ENCODE measurements at places on chromosomes 16 and 17.

- DNase-seq, result no peak
These were observed 36.4 kb upstream of the HSBP1 start for GRCh38 chr16:83771306-83771942.

DNA sequence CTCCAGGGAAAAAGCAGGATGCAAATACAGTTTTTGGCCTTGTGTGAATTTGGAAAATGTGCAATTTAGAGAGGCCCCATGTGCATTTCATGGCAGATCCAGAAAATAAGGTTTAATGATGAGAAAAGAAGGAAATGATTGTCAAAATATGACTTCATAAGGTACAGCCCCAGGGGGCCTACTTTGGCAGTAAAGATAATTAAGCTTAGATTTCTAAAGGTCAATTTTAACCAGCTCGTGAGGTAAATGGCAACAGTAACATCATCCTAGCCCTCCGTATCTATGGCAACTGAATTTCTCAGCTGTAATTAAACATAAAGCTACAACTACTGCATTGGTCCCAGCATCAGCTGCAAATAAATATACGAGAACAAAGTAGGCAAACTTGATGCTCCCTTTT is 30.0 kb upstream of the PRSS54 start:
- no peak for DNase-seq

- DNase-seq, result no peak
These were observed 8.2 kb upstream of the FOXN1 start for GRCh38 chr17:28497931-28498330.

GRCh38 chr17:5911919-5912318 is 158.3 kb upstream of the WSCD1 start:
- DNase-seq, result no peak

DNA sequence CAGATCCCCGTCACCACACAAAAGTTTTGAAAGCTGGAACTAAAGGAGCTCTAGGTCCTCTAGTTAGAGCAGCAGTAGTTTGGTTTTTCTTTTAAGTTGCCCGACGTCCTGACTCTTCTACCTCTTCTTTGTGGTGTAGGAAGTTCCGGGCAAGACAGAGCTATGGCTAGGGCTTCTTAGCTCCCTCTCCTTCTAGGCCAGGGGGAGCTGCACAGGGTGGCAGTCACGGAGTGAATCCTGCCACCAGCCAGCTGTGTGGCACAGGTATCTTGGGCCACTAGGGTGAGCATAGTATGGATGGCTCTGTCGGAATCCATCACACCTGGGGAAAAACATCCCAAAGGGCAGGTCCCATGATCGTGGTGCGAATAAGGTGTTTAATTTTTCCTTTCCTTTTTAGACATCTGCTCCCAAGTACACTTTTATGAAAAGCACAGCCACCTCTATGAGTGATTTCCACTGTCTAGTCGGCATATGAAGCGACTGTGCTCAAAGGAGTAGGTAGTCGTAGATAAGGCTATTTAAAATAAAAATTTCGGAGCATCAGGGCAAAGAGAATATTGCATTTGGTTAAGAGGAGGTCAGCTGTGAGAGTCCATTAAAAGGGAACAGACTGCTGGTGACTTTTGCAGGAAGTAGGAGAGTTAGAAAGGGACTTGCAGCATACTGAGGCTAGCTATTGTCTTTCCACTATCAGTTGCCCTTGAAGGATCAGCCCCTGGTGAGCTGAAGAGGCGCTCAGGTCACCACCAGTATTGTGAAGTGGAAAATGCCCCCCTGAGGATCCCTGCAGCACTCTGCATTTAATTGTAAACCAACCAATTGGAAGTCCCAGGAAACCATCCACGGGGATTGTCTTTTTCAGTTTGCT is 2.1 kb downstream of the PRKCA start:
- no peak for DNase-seq

DNA sequence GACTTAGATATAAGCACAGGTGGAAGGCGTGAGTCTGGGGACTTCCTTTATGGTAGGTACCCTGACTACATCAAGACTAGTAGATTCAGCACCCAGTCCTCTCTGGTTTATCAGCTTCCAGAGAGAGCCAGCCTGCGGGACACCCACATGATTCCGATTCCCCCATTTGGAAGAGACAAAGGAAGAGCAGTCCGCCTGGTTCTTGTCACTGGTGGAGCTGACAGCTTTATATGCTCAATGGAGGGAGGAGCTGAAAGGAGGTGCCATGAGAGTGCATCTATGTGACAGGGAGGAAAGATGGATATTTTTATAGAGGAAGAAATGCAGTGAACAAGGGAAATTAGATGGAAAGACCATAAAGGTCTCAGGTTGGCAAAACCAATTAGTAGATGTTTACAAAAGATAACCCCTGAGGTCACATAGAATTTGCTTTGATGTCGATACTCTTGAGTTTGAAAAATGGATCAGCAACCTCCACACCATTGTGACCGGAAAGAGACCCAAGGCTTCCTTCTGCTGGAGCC is 437.7 kb downstream of the PMP22 start:
- no peak for DNase-seq

- no peak for DNase-seq
These were observed 13.0 kb upstream of the NFATC3 start for GRCh38 chr16:68072038-68072695.

DNA sequence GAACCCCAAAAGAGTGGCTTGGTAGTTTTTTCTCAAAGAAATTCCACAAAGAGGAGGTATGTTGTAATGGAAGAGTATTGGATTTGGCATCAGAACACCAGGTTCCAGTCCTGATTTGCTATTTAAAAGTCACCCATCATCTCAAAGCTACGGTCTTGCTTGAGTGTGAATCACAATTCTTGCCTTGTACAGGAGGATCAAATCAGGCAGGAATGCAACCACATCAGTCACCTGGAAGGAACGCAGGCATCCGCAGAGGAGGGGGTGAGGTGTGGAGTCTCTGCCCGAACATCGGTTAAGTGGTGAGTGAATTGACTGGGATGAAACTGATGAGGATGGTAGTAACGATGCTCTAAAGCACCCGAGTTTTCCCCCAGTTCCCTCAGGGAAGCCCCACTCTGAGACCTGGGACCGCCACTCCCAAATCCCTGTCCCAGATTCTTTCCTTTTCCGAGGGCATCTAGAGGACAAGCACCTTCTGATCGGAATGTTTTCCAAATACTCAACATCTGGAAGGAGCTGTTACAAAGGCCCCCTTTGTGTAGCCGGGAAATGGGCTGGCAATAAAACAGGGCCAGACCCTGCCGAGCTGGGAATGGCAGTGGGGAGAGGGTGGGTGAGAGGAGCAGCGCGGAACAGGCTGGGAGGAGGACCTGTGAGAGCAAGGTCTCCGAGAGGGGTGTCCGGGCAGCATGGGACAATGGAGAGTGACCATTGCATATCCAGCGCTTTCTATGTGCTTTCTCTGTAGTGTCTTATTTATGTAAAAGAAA is 469.6 kb downstream of the SLC39A11 start:
- no peak for DNase-seq

DNA sequence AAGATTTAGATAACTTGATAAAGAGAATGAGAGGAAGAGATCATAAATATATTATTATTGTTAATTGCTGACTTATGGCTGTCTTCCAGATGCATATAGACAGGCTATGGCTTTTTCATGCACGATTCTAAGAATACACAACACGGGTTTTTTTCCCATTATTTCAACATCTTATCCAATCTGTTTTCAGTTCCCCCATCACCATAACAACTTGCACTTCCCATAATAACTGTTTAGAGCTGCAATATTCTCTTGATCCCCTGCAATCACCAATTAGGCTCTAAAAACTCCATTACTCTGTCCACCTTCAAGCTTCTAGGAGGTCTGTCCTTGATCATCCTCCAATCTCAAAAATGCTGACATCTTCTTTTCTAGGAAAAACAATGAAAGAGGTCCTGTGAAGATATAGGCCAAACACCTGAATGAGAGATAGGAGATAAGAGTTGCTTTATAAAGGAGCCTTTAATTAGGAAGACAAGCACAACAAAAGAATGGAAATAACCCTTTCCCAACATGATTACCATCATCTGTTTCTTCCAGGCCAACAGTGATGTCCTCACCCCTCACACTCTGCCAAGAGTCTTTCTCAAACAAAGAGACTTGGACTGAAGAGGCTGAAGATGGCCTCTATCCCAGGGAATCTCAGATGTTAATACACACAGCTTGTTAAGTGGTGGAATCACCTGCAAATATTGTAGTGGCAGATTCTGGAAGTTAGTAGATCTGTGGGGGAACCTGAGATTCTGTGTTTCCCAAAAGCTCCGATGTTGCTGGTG is 32.2 kb upstream of the CCL2 start:
- DNase-seq, result no peak

DNA sequence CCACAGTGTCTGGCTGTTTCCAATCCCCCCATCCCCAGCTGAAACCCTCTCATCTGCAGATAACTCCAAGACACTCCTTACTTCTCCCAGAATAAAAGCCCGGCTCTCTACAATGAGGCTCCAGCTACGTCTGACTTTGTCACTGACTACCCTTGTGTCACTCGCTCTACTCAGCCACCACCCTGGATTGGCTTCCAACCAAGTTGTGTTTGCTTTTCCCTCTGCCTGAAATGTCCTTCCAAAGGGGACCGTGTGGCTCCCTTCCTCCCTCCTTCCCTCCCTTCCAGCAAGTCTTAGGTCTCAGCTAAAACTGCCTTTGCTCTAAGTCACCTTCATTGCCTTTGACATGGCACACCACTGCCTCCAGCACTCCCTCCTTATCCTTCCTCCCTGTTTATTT is 42.8 kb downstream of the CDH1 start:
- DNase-seq, result no peak

- no peak for DNase-seq
These were observed 573 bp downstream of the CTDNEP1 start for GRCh38 chr17:7250695-7251627.

DNA sequence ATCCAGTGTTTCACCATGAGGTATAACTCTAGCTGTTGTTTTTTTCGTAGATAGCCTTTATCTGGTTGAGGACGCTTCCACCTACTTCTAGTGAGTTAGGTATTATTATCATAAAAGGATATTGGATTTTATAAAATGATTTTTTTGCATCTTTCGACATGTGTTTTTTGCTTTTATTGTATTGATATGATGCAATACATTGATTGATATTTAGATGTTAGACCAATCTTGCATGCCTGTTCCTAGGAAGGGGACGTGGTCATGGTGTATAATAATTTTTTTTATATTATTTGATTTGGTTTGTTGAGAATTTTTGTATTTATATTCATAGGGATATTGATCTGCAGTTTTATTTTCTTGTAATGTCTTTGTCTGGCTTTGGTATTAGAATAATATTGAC is 193.3 kb downstream of the HS3ST3B1 start:
- DNase-seq, result no peak

- no peak for DNase-seq
These were observed 39.3 kb downstream of the SMG6 start for GRCh38 chr17:2264067-2264860.

- no peak for DNase-seq
These were observed 46.7 kb downstream of the C16orf82 start for GRCh38 chr16:27113341-27113841.

DNA sequence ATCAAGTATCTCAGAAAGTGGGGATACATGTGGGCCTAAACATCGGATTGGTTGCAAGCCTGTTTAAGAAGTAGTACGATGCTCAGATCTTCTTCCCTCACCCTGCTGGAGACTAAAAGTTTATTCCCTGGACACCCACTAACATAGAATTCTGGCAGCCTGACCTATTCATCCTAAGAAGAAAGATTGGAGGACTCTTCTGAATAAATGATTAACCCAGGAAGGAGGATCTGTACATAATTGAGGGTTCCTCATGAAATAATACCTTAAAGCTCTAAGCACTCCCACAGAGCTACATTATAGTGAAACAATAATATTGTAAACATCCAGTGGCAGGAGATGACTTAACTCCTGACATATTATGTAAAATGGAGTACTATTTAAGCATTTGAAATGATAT is 111.7 kb downstream of the NLK start:
- DNase-seq, result no peak

GRCh38 chr17:38980490-38981217 is 13.5 kb upstream of the FBXO47 start:
- DNase-seq, result no peak

GRCh38 chr17:78705071-78705470 is 77.0 kb downstream of the CYTH1 start:
- DNase-seq, result no peak

- DNase-seq, result no peak
These were observed 32.7 kb downstream of the ADAMTS18 start for GRCh38 chr16:77402118-77402517.

DNA sequence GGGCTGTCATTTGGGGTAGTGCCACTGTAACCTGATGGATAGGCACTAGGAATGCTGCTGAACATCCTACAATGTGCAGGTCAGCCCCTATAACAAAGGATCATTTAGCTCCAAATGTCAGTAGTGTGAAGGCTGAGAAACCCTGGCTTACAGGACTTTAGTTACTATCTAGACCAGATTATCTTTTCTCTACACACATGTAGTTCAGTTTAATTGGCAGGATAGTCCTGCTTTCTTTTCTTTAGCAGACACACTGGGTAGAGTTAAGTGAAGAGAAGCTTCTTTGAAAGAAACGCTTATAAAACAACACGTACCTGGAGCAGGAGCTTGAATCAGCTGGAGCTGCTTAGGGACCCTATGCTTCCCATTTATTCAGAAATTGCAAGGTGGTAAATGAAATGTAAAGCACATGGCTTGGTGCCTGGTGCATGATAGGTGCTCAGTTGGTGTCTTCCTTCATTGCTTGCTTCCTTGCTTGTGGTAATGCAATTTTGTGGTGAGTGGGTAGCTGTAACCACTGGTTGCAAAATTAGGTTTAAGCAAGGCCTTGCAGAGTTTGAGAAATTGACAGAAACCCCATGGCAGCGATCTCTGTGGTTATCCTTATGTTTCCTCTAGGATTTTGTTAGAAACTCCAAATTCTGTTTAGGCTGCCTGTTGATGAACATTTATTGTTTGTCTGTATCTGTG is 9.4 kb downstream of the METTL9 start:
- no peak for DNase-seq

- peak; percentile 48 for DNase-seq
These were observed 4.9 kb downstream of the MAP3K14 start for GRCh38 chr17:45311760-45312476.
